ENCODE measurements at places on chromosomes 1 and 21.

GRCh38 chr1:14108356-14109275 is 408.6 kb downstream of the PRDM2 start:
- no peak for DNase-seq

DNA sequence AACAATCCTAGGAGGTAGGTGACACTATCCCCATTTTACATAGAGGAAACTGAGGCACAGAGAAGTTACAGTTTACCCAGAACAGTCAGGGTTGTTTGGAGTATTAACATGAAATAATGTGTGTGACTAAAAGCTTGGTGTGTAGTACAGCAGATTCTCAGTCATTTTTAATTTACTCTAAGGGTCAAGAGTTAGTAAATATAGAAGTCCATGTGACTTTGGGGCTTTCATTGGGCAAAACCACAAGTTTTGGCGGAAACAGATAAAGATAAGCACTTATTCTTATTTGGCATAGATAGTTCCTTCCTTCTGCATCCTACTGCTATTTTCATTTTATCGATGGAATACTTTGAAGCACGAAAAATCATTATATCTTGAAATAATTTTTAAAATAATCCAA is 128.5 kb downstream of the DNM3 start:
- DNase-seq, result no peak

GRCh38 chr1:17163789-17164666 is 40.9 kb upstream of the PADI1 start:
- DNase-seq, result no peak

DNA sequence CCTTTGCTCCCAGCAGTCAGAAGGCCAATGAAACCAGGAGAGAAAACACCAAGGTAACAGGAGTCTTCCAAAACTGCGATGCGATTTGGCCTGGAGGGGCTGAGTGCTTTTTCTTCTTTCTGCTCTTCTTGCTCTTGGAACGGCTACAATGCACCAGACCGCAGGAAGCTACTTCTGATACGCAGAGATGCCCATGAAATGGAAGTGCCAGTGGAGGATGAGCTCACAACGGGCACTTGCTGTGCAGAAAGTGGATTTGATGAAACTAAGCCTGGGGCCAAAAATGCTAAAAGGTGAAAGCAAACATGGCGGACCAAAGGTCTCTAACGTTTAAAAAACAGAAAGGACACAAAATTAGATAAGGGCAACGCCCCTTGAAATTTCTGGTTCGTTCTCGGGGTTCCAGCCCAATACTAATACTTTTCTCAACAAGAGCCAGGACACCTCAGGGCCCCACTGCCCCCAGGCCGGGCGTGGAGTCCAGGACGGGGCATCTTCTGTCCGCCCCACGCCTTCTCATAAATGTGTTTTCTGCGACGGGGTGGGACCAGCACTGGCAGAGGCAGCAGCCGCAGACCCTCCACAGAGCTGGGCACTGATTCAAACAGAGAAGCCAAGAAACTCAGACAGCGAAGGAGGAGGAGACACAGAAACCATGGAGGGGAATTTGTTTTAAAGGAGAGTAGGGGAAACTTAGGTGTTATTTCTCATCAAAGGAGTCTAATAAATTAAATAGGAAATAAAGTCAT is 101.3 kb downstream of the CRYAA start:
- no peak for DNase-seq

DNA sequence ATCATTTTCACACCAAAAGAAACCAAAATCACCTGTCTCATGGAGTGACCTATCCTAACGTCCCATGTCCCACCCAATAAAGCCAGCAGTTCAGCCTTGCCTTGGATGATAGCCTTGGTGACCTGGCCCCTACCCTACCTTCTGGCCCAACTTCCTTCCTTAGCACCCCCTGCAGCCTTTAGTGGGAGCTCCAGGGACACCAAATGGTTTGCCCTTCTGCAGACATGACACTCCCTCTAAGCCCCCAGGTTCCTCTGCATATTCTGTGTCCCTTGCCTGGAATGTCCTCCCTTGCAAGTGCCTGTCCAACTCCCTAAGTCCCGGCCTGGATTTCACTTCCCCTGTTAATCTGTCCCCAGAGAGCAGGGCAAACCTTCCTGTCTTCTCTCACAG is 2.2 kb downstream of the SLFNL1 start:
- no peak for DNase-seq

DNA sequence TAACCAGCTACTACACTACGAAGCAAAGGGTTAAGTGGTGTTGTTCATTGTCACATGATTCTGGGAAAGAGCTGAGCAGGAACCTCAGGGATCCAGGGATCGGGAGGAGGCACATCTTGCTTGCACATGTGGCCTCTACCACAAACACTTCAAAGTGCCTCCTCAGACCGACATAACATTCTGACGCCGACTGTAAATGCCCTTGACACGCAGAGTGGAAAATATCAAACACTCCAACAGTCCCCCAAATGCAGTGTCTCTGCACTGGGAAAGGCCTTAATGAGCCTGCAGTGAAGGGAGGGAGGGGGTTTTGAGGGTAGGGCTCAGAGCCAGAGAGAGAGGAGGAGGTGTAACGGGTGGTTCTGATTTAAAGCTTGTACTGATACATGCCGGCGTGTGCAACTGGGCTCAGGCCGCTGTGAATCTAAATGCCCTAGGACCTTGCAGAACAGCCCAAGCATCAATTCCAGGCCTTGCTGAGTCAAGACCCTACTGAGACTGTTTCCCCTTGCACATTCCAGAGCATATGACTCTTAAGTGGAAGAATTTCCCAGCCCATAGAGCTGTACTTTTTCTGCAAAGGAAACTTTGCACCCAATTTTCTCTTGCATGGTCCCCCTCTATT is 163.7 kb downstream of the NTMT2 start:
- DNase-seq, result no peak

DNA sequence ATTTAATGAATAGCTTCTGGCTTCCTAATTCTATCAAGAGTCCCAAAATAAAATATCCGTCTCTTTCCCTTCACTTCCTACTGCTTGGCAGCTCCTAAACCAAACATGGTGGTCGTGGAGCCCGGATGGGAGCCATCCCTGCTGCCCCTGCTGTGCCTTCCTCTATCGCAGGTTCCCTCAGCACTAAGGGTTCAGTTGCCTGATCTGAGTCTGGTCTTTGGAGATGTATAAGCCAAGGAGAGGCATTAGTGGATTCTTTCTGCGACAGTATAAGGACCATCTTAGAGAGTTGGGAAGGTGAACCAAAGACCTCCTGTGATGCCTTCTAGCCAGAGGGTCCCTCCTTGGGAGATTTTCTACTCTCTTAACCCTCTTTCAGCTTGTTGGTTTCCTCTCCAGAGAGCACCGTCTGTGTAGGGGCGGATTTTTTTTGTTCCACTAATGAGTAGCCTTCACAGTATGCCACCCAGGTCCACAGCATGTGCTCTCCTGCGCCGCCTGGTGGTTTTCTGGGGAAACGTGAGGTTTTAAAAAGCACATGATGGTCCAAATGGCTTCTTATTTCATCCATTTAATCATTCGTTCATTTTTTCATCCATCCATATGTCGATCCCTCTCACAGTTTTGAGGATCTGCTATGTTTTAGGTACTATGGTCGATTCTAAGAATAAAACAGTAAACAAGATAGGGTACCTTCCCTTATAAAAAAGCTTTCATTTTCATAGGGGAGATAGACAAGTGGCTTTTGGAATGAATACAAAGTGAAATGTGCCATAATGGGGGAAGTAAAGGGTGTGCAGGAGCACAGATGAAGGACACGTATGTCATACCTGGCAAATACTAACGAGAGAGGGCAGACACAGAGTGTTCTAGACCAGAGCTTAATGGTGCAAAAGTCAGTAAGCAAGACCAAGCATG is 71.0 kb downstream of the NFASC start:
- DNase-seq, result peak; percentile 71

GRCh38 chr1:84061336-84061735 is 62.4 kb upstream of the TTLL7 start:
- DNase-seq, result no peak

- peak; percentile 69 for DNase-seq
Observed at GRCh38 chr1:1614204-1614953, 921 bp upstream of the MIB2 start.

GRCh38 chr1:59071876-59072582 is 224.9 kb upstream of the FGGY start:
- DNase-seq, result no peak
